ENCODE measurements at places on chromosomes 12 and 14. TPM values are rescaled to one million over a fixed set of nuclear protein-coding genes. Genes with fewer than 3 reads are reported as not detected.

- peaks cover 57% of the 10 kb centered on the region for H3K4me1 ChIP-seq
- H3K27me3 ChIP-seq = no peaks in the 10 kb centered on the region
- peak overlapping the region; percentile 91 for H3K27ac ChIP-seq
- no peak for DNase-seq
- peaks cover 1% of the 10 kb centered on the region for H3K36me3 ChIP-seq
These were observed 11.2 kb downstream of the TTC8 start for GRCh38 chr14:88835661-88836060.

DNA sequence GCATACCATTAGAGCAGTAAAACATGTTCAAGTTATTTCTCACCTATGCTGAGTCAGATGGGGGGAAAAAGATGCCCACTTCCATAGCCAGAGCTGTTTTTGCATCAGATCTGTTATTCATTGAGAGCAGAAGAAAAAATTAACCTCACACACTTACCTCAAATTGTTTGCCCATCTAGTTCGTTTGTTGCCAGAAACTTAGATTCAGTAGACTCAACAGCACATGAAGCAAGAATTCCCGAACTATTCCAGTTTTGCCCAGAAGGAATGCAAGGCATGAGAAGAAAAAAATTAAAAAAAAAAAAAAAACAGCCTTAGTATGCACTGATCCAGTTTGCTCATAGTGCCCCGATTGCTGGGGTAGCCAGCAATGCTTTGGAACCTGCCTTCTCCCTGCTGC lies 12.4 kb upstream of the DPF3 start:
- H3K27me3 ChIP-seq = no peaks in the 10 kb centered on the region
- no peaks in the 10 kb centered on the region for H3K36me3 ChIP-seq
- peaks cover 42% of the 10 kb centered on the region for H3K4me1 ChIP-seq
- no peak overlapping the region for H3K4me3 ChIP-seq
- peak overlapping the region; percentile 73 for H3K27ac ChIP-seq

GRCh38 chr14:36129181-36129580 lies 47.3 kb downstream of the PTCSC3 start:
- H3K27me3 ChIP-seq = peaks cover 9% of the 10 kb centered on the region
- H3K4me3 ChIP-seq = no peak overlapping the region
- no peak overlapping the region for H3K27ac ChIP-seq
- no peaks in the 10 kb centered on the region for H3K36me3 ChIP-seq
- no peak for DNase-seq

DNA sequence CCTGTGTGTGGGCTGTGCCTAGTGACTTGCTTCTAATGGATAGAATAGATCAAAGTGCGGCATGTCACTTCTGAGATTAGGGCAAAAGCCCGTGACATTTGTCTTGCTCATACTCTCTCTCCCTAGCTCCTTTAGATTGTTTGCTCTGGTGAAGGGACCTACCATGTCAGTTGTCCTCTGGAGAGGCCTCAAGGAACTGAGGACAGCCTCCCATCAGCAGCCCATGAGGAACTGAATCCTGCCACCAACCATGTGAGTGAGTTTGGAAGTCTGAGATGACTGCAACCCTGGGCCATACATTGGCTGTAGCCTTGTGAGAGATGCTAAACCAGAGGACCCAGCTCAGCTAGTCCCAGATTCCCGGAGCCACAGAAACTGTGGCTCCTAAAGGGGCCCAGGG lies 101.6 kb upstream of the ESRRB start:
- no peaks in the 10 kb centered on the region for H3K36me3 ChIP-seq
- H3K4me1 ChIP-seq = no peaks in the 10 kb centered on the region
- no peak for DNase-seq

- no peak overlapping the region for H3K4me3 ChIP-seq
- no peak for DNase-seq
- H3K27ac ChIP-seq = no peak overlapping the region
- no peaks in the 10 kb centered on the region for H3K27me3 ChIP-seq
- no peaks in the 10 kb centered on the region for H3K36me3 ChIP-seq
These were observed 650.1 kb upstream of the MDGA2 start for GRCh38 chr14:48325486-48325885.

DNA sequence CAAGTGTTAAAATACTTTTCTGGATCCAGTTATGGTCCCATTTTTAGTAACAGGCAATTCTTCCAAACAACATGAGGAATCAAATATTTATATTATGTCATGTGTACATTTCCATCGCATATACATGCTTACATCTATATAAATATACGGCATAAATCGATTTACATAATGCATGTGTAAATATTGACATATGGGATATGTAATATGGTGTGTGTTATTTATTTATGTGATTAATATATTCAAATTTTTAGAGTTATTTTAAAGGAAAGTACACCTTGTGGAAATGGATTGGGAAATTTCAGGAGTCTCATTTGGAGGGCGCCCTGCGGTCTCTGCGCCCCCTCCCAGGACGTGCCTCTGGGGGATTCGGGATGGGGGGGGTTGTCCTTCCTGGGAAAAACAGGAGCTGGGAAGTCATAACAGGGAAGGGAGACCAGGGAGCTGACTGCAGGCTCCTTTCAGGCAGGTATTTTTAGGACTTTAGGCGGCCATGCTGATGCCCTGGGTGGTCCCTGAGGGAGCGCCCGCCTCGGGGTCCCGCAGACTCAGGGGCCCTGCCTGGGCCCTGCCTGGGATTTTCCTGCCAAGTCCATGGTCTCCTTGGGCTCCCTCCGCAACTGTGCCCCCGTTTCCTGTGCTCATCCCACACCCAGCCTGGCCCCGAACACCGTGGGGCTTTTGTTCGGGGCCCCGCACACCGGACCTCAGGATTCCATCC lies 82.7 kb upstream of the SFSWAP start:
- H3K36me3 ChIP-seq = no peaks in the 10 kb centered on the region
- no peak overlapping the region for H3K27ac ChIP-seq
- H3K27me3 ChIP-seq = peaks cover 13% of the 10 kb centered on the region
- no peak overlapping the region for H3K4me3 ChIP-seq

DNA sequence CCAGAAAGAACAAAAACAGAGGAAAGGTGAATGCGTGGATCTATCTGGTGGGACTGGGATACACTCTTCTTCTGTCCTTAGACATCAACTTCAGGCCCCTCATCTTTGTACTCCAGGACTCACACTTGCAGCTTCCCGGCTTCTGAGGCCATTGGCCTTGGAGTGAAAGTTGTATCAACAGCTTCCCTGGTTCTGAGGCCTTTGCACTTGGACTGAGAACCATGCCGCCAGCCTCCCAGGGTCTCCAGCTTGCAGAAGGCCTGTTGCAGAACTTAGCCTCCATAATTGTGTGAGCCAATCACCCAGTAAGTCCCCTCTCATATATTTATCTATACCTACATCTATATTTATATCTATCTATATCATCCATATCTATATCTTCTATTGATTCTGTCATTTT lies 218.4 kb downstream of the SOX5 start:
- peaks cover 9% of the 10 kb centered on the region for H3K36me3 ChIP-seq
- no peak for DNase-seq
- H3K27me3 ChIP-seq = no peaks in the 10 kb centered on the region
- no peak overlapping the region for H3K4me3 ChIP-seq
- peaks cover 9% of the 10 kb centered on the region for H3K4me1 ChIP-seq
- no peak overlapping the region for H3K27ac ChIP-seq

DNA sequence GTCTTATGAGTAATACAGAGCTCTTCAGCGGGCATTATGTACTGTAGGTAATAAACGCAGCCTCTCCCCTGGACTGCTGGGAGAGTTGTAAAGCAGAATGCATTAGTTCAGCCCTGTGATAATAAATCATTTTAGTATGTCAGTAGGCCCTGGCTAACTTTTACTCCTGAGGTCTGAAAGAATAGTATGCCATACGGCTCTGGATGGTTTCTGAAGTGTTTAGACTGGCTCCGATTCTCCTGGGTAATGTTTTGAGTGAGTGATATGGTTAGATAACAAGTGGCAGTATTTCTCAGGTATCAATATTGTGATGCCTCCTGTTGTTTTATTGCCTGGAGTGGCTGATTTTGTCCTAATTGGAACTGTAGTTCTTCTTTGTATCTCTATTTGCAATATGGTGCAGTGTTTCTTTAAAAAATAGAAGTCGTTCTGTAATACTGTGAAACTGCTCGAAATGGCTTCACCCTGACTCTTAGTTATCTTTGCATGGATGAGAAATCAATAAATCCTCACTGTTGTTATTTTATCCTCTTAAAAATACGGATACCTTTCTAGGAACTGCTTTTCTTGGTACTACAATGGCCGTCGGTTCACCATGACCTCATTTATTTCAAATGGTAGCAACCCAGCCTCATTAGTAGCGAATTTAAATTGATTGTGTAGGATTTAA lies 100.2 kb downstream of the PDZRN4 start:
- no peaks in the 10 kb centered on the region for H3K36me3 ChIP-seq
- H3K4me3 ChIP-seq = no peak overlapping the region
- DNase-seq = no peak
- H3K27me3 ChIP-seq = peaks cover 3% of the 10 kb centered on the region
- no peaks in the 10 kb centered on the region for H3K4me1 ChIP-seq

DNA sequence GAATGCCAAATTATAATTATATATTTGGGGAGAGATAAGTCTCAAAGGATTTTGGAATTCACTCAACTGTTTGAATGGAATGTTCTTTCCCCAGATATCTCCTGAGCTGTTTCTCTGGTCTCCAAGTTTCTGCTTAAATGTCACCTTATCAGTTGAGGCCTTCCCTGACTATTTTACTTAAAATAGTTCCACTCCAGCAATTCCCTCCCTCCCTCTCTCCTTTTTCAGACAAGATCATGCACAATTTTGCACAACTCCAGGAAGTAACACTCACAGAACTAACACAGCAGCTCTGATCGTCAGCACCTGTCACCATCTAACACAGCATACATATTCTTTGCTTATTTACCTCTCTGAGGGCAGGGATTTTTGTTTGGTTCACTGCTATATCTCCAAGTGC lies 12.5 kb downstream of the BTG1 start:
- peak overlapping the region; percentile 34 for H3K27ac ChIP-seq
- H3K4me3 ChIP-seq = no peak overlapping the region
- no peaks in the 10 kb centered on the region for H3K27me3 ChIP-seq

DNA sequence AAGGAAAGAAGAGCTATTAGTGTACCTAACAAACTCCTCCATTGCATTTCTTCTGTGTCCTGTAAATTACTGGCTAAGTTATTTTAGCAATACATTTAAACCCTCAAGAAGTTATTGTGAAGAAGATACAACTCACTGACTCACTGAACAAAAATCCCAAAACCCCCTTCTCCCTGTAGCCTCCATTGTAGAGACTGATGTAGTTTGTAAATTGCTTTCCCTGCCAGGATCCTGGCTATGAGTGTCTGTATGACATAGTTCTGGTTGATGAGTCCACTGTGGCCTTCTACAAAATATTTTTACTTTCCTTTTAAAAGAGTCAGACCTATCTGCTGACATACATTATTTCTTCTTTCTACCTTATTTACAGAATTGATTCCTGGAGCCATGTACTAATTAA lies 155.6 kb downstream of the SLC6A15 start:
- H3K27me3 ChIP-seq = peaks cover 2% of the 10 kb centered on the region
- H3K4me3 ChIP-seq = no peak overlapping the region
- no peaks in the 10 kb centered on the region for H3K4me1 ChIP-seq
- no peak overlapping the region for H3K27ac ChIP-seq
- H3K36me3 ChIP-seq = no peaks in the 10 kb centered on the region

- peaks cover 1% of the 10 kb centered on the region for H3K36me3 ChIP-seq
- no peak for DNase-seq
- H3K4me3 ChIP-seq = no peak overlapping the region
- no peaks in the 10 kb centered on the region for H3K27me3 ChIP-seq
These were observed 404.4 kb downstream of the SLC6A15 start for GRCh38 chr12:84507956-84508850.

DNA sequence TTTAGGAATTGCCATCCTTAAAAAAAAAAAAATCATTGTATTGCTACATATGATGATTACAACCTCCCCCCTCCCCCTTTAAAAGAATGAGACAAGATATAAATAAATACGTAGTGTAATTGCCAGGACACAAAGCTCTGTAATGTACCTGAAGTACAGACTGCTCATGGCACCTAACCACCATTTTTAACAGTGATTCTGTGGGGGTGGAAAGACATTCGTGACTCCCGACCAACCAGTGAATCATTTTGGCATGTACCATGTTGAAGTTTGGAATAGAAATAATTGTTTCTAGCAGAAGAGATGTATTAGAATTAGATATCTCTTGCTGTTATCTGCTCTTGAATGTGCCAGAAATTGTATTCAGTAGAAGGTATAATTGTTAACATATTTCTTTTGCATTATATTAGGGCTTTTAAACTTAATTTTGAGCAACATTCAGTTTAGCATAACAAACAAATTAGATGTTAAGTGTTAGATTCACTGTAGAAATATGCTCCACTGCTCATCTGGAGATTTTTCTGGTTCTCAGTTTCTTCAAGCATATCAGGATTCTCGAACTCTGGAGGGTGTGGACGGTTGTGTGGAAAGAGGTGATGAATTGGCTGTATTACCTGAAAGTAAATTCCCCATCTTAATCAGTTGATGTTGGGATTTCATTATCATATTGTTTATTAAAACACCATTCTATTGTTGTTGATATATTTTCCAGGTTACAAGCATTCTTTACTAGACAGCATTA lies 31.1 kb downstream of the FRS2 start:
- H3K4me3 ChIP-seq = no peak overlapping the region
- no peaks in the 10 kb centered on the region for H3K27me3 ChIP-seq
- peak overlapping the region; percentile 89 for H3K27ac ChIP-seq
- H3K4me1 ChIP-seq = peaks cover 84% of the 10 kb centered on the region
- no peaks in the 10 kb centered on the region for H3K36me3 ChIP-seq

- no peak overlapping the region for H3K4me3 ChIP-seq
- no peak overlapping the region for H3K27ac ChIP-seq
- H3K36me3 ChIP-seq = no peaks in the 10 kb centered on the region
- no peak for DNase-seq
- H3K27me3 ChIP-seq = no peaks in the 10 kb centered on the region
These were observed 254.4 kb upstream of the DIO2 start for GRCh38 chr14:80465546-80466220.

DNA sequence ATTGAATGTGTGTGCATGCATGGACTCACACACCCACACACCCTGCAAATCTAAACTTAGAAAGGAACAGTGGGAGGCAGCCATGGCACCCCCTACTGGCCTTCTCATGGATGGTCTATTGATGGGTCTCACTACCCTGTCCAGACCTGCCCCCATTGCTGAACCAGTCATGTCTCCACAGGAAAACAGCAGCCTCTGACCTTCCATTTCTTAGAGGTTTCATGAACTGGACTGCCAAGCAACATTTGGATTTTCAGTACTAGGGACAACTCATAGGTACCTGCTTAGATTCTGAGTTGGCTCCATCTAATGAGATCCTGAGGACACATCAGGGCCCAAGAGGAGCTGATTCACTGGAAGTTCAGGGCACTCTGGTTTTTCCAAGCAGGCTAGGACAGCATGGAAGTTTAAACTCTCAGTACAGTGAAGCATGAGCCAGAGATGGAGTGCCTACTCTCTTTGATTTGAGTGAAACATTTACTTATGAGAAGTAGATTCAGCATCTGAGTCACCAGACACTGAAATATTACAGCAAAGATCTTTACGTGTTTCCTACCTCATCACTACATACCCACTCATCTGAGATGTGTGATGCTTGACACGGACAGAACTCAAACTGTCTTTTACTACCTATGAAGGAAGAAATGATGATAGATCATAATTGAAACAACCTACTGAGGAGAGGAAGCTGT lies 98.9 kb upstream of the PLEKHG7 start:
- H3K27ac ChIP-seq = no peak overlapping the region
- DNase-seq = no peak
- H3K27me3 ChIP-seq = no peaks in the 10 kb centered on the region

GRCh38 chr12:113858841-113859386 lies 107.2 kb downstream of the RBM19 start:
- H3K27me3 ChIP-seq = no peaks in the 10 kb centered on the region
- H3K36me3 ChIP-seq = peaks cover 17% of the 10 kb centered on the region
- no peak overlapping the region for H3K4me3 ChIP-seq
- H3K27ac ChIP-seq = no peak overlapping the region

RTN1 gene
- total RNA-seq = 0.34 TPM

GNB3 gene
- 10.2 TPM for total RNA-seq

VASH1 gene
- 41.8 TPM for total RNA-seq

RNASE3 gene
- total RNA-seq = not detected

PTCSC3 gene
- not detected for total RNA-seq

TSPAN19 gene
- not detected for total RNA-seq

Measured in chondrocyte (in vitro differentiated cells).